ENCODE measurements at places on chromosomes 2 and 18.

DNA sequence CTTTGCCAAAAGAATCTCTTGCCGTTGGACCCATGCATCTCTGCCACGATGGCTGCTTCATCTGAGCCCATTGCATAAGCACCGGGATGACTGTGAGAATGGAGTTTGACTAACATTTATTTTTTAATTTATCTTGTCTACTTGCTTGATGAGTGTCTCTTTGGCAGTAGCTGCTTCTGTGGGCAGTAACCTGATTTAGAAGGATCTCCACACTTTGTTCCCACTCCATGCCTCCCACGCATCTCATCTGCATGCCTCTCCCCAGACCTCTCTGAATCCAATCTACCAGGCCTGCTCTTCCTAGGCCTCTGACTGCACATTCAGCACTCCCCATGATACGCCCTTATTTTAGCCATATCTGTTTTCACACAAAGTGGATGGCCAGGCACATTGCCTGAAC lies 23.7 kb upstream of the TMX3 start:
- DNase-seq, result no peak

- DNase-seq, result no peak
These were observed 396.1 kb upstream of the RAB12 start for GRCh38 chr18:8212896-8213780.

DNA sequence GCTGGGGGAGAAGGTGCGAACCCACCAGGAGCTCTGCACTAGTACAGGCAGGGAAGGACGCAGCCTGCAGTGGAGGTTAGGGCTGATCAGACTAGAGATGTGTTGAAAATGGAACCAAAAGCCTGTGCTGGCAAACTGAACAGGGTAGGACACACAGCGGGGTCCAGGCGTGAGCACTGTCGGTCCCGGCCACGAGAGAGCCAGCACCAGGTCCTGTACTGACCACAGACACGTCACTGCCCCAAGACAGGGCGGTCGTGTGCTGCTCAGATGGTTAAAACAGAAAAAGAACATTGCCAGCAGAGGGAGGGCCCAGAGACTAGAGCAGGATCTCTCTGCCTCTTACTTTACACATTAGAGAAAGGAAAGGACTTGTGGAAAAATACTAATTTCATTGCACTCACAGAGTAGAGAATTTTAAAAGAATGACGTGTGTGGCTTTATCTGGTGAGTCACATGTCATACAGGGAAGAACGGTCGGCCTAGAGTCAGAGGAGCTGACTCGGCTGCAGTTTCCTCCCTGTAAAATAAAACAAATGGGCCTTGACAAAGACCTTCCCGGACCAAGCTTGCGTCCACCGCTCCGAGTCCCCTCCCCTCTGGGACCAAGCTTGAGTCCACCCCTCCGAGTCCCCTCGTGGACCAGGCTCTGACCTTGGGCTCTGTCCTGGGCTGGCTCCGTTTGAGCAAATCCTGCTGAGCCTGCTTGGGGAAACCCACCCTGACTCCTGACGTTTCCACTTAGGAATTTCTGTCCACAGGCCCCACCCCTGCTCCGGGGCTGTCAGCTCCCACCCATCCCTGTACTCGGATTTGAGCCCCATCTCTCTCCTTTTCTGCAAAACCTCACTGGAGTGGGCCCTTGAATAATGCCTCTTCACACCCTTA lies 16.7 kb upstream of the ADI1 start:
- DNase-seq, result no peak

DNA sequence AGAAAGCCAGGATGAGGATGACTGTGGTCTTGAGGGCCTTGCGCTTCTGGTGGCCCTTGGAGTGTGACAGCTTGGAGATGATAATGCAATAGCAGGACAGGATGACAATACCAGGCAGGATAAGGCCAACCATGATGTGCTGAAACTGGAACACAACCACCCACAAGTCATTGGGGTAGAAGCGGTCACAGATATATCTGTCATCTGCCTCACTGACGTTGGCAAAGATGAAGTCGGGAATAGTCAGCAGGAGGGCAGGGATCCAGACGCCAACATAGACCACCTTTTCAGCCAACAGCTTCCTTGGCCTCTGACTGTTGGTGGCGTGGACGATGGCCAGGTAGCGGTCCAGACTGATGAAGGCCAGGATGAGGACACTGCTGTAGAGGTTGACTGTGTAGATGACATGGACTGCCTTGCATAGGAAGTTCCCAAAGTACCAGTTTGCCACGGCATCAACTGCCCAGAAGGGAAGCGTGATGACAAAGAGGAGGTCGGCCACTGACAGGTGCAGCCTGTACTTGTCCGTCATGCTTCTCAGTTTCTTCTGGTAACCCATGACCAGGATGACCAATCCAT lies 2.7 kb downstream of the CXCR4 start:
- no peak for DNase-seq

DNA sequence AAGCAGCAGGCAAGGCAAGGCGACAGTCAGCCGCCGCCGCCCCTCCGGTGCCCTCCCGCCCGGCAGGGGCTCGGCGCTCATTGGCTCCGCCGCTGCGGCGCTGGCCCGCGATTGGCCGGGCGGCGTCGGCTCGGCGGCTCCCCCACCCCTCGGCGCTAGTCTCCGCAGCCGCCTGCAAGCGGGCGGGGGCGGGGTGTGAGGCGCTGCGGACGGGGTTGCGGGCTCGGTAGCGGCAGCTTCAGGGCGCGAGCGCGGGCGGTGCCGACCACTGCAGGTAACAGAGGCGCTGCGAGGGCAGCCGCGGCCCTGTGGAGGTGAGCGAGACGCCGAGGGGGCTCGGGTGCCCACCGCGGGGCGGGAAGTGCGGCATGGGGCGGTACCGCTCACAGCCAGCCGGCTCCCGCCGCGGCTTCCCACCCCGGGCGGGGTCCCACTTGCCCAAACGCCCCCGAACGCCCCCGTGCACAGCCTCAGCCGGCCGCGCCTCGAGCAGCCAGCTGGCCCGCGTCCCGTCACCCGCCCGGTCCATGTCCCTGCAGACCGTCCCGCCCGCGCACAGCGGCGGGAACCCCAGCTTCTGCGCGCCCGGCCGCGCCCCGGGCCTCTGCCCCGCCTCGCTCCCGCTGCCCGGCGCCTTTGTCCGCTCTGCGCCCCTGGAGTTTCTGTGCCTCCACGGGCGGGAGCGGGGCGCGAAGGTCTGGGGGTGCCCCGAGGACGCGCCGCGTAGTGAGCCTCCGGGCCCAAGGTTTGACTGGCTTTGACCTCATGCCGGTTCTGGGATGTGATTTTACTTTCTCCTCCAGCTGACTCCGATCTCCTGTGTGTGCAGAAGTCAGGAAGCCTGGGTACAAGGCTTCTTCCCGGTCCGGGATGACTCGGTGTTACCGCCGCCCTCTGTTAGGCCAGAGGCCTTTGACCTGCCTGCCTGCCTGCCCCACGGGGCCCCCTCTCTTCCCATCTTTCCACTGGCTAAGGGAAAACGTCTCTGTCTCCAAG lies at the start of gene SANBR:
Gene SANBR, plus strand, starts transcription at position 158 of the 996 bp plus-strand sequence. CDS start 4,480 bp downstream, outside the sequence.
- DNase-seq, result peak; percentile 92

DNA sequence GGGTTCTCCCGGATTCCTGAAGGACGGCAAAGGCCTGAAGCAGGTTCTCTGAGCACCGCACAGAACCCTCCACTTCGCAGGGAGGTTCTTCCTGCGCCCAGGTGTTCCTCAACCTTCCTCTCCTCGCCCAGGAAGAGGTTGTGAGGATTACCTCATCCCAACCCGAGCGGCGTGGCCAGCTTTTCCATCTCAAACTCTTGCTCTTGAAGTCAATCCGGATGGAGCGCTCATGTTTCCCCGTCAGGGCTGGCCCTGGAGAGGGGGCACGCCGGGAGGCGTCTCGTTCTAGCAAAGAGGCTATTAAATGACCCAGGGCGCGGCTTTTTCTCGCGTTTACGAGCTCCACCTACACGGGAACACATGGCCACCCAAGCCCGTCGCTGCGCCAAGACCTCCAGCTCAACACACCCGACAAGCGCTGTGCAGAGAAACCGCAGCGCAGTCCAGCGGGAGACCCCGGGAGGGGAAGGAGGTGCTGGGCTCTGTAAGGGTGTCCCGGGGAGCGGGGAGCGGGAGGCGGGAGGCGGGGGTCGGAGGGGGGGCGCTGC lies 540 bp upstream of the RAB10 start:
- DNase-seq, result peak; percentile 65

DNA sequence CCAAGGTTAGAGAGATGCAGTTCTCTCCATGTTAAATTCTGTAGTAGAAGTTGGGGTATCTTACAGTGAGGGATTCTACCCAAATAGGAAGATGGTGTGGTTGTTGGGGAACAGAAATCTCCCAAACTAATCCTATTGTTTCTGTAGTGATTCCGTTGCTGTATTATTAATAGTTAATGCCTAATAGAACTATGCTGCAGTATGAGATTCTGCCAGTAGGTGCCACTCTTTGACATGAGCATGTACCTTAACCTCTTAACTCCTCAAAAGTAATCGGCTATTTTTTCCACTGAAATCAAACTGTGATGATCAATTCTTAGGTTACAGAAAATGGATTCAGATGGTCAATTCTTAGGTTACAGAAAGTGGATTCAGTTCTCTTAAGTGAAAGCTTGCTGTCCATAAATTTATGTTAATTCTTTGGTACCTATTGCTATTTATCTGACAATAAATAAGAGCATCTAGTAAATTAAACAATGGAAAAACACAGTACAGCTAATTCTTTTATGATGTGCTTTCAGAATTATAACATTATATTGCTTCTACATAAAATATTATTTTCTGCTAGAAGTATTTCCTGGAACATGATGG lies 97.9 kb upstream of the DLX2 start:
- no peak for DNase-seq

- DNase-seq, result no peak
These were observed 32.1 kb downstream of the PLEKHM3 start for GRCh38 chr2:207993151-207993763.

- DNase-seq, result no peak
These were observed 73.9 kb downstream of the SDC1 start for GRCh38 chr2:20150806-20151571.

DNA sequence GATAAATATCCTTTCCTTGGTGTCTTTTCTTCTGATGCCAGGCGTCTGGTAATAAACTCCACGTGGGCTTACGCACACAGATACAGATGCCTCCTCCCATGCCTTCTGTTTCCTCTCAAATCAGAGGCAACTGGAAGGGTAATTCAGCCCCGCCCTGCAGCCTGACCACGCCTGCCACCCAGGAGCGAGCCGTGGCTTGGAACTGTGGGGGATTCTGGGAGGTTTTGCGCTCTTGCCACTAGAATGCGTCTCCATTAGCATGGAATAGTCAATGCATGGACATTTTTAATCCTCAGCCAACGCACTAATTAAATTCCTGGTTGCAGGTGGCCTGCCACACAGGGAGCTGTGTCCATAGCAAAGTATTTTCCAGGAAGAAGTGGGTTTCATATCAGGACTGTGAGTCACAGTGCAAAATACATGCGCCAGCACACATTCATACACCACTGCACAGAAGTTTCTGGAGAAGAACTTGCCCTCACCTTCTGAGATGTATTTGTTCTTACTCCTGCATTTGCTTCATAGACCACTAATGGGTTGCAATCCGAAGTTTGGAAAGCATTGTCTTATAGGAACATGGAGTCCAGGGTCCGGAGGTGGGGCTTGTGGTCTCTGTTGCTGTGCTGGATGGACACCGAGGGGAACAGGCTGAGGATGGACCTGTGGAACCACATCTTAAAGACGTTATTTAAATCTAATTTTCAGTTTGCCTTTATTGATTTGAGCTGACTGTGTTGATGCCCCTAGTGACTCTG lies 151.4 kb downstream of the LDLRAD4 start:
- no peak for DNase-seq

- DNase-seq, result no peak
These were observed 90.9 kb upstream of the CERS6 start for GRCh38 chr2:168365094-168365621.

GRCh38 chr2:233422050-233422639 lies 67.9 kb downstream of the DGKD start:
- peak; percentile 76 for DNase-seq

GRCh38 chr2:119372778-119373568 lies 6.2 kb downstream of the DBI start:
- no peak for DNase-seq

DNA sequence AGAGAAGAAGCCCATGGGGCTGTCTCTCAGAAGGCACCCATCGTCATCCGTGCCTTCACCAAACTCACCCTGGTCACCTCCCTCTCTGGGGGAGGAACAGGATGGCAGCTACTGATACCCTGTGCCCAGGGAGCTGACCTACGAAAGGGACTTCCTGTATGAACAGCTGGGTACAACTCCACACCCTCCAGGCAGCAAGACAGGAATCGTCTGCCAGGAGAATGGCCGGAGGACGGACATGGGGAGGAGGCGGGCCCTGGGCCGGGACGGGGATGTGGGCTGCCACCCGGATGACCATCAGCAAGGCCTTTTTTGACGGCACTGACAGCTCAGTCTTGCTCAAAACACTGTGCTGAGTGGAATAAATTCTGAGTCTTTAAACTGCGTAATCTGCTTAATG lies 243.6 kb downstream of the HDAC4 start:
- no peak for DNase-seq

DNA sequence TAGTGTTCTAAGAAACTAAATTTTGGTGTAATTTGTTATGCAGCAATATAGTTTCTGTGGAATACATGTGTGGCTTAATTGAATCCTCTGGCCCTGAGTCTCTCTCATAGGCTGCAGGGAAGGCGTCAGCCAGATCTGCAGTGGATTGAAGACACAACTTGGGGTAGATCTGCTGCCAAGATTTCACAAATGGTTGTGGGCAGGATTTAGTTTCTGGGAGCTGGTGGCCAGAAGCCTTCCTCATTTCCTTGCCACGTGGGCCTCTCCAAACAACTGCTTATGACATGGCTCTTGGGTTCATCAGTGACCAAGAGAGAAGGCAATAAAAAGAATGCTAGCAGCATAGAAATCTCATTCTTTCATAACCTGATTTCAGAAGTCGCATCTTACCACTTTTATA lies 28.2 kb downstream of the CCDC102B start:
- DNase-seq, result no peak
